Effector memory CD4-positive, alpha-beta T cell (primary cell): ENCODE measurements at places on chromosomes 7 and 10.

GRCh38 chr10:73168465-73168803 lies 515 bp downstream of the FAM149B1 start:
- H3K27me3 ChIP-seq, result no peaks in the 10 kb centered on the region
- H3K27ac ChIP-seq, result peak overlapping the region; percentile 96
- H3K36me3 ChIP-seq, result no peaks in the 10 kb centered on the region
- H3K4me1 ChIP-seq, result peaks cover 19% of the 10 kb centered on the region

GRCh38 chr7:114519240-114519639 lies 104.6 kb downstream of the FOXP2 start:
- H3K27ac ChIP-seq, result no peak overlapping the region
- H3K27me3 ChIP-seq, result no peaks in the 10 kb centered on the region
- no peaks in the 10 kb centered on the region for H3K4me1 ChIP-seq
- no peak overlapping the region for H3K4me3 ChIP-seq

GRCh38 chr10:20105931-20106330 lies 289.7 kb downstream of the PLXDC2 start:
- no peak overlapping the region for H3K27ac ChIP-seq
- H3K27me3 ChIP-seq, result no peaks in the 10 kb centered on the region
- no peaks in the 10 kb centered on the region for H3K36me3 ChIP-seq
- no peaks in the 10 kb centered on the region for H3K4me1 ChIP-seq
- no peak overlapping the region for H3K4me3 ChIP-seq
- no peak for DNase-seq

DNA sequence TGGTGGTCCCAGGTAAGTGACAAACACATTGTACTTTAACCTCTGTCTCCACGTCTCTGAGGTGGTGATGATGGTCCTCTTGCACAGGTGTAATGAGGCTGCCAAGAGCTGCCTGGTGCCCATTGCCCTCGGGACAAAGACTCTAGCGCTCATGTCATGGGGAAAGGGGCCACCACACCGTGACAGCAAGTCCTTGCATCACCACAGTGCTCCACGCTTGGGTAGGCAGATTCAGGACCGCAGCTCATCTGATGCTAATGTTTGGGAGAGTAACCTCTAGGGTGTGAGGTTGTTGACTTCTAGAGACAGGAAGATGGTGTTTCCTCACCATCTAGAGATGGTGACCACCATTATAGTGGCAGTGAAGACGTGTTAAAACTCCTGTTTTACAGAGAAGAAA lies 395.6 kb downstream of the ADRA2A start:
- H3K4me3 ChIP-seq, result no peak overlapping the region
- no peak overlapping the region for H3K27ac ChIP-seq
- no peaks in the 10 kb centered on the region for H3K36me3 ChIP-seq
- no peaks in the 10 kb centered on the region for H3K27me3 ChIP-seq
- no peak for DNase-seq
